ENCODE measurements at places on chromosomes 2 and 18.

- DNase-seq = no peak
Measured at GRCh38 chr2:32119161-32119560, 46.5 kb upstream of the SLC30A6 start.

DNA sequence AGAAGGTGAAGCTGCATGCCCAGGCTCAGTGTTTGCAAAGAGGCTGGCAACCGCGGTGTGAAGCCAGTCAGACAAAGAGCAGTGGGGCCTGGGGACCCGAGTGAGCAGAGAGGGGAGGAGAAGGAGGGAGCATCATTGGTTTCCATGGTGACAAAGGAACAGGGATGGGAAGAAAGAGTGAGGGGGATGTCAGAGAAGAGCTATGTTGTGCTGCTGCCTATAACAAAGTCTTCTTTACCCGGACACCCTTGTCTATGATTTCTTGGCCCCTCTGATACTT lies 14.5 kb downstream of the TMEM247 start:
- no peak for DNase-seq

DNA sequence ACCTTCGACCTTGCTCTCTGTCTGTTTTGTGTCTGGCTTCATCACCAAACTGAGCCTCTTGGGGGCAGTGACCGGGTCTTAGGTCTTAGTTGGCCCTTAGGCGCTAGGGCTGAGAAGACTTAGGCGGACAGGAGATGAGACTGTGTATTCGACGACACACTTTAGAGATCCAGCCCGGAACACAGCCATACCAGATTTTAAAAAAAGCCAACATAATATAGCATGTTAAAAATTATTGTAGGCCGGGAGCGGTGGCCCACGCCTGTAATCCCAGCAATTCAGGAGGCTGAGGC lies 9.5 kb upstream of the PROC start:
- DNase-seq = no peak

GRCh38 chr18:31633392-31634330 lies 42.0 kb downstream of the TTR start:
- no peak for DNase-seq

- DNase-seq = no peak
Measured at GRCh38 chr2:23347471-23348092, 37.4 kb upstream of the KLHL29 start.

DNA sequence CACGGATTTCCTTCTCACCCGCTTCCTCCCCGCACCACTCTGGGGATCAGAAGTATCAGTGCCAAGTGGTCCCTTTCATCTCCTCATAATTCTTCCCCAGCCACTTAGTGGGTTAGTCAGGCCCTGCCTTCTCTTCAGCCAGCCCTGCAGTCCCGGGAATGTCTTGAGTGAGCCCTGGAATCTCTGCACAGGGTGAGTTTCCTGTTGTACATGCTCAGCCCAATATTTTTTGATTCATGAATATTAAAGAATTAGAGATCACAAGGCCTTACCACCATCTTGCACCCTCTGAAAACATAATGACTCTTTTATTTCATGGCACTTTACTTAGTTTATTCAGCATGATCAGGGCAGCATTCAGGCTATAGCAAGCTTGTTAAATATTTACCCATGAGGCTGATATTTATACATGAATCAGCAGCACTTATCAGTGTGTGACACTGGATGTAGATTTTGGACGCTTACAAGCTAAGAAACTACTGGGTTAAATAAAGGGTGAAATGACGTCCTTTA lies 159.4 kb upstream of the FOSL2 start:
- no peak for DNase-seq

DNA sequence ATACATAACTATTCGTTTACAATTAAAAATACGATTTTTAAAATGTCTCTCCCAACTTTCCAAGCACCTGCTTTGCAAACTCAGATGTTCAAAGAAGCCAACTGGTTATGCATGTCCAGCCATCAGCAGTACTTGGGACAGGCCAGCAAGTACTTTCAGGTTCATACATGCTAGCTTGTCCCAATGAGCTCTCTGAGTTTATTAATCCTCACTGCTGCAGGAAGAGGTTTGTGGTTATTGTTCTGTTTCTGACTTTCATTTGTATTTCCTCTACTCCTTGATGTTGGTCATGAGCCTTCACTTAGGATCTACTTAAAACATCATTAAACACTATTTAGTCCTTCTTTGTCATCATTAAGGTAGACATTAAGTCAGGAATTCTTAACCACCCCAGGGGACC lies 374.1 kb downstream of the LRATD1 start:
- no peak for DNase-seq

DNA sequence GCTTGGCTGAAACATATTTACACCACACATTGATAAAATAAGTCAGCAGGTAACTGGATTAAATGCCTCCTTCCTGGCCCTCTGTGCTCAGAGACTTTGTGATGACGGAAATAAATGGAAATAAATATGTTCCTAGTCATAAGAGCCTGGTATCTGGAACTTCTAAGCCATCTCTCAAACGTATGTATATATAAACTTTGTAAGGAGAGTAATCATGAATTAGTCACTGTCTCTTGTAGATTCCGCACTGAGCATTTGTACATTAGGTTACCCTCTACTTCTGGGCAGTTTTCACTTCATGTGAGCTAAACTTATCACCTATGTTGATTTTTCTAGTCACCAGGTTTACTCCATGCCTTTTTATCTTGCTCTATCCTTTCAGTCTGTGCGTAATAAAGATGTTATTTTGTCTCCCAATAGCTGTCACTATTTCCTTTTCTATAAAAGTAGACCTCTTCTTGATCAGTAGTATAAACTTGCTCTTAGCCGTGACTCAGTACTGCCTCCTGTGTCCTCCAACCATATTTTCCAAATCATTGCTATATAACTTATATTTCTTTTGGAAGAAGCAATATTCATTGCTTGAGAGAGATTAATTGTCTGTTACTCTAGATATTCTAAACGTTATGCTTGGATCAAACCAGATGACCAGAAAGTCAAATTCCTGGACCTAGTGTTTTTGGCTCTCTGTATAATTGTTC lies 53.2 kb downstream of the FEZ2 start:
- DNase-seq = no peak
